CD4-positive, alpha-beta T cell treated with Interleukin-4 for 1 hour (primary cell): ENCODE measurements at places on chromosomes 7 and 10.
A peak's percentile ranks its signal among the peaks of the same experiment; 100 is the strongest.

DNA sequence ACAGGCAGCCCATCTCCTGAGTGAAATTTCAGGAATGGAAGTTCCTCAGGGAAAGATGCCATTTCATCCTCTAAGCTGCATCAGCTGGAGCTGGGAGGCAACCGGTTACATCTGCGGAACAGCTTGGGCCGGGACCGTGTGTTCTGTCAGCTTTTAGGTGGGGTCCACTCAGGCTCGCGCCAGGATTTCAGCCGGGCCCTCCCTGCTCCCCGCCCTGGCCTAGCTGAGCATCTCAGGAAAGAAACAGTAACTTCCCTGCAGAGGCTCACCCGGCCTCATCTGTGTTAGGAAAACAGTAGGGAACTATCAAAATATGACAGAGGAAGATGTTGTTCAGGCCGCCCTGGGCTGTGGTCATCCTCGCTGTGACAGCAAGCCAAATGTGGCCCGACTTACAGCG lies 110.4 kb downstream of the TRIL start:
- DNase-seq: no peak

DNA sequence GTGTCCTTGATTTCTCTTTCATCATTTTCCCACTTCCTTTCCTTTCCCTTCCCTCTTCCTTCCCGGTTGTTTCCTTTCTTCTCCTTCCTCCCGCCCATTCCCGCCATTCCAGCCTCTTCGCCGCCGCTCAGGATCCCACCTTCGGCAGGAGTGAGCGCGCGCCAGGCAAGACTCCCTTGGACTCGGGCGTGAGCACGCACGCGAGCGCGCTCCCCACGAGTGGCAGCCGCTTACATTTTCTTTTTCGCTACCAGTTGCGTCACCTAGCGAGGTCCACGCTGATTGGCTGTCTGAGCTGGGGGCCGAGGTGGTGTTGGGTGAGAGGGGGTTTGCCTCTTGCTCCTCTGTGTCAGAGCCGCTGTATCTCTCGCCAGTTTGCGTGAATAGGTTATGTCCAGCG lies 11.8 kb downstream of the ZAN start:
- DNase-seq: peak; percentile 75

DNA sequence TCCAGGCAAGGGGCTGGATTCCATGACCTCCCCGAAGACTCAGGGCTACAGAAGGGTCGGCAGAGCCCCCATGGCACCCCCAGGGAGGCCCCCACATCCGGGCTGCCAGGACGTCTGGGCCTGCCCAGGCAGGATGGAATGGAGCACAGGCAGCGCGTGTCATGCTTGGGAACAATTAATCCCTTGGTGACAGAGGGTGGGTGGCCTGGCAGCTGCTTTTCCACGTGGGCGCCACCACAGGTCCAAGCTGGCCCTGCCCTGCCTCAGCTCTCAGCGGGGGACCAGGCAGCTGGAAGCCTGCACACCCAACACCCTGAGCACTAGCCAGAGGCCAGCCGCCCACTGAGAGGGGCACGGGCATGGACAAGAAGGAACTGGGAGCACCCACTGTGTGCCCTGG lies 11.4 kb downstream of the ELN start:
- no peak for DNase-seq

DNA sequence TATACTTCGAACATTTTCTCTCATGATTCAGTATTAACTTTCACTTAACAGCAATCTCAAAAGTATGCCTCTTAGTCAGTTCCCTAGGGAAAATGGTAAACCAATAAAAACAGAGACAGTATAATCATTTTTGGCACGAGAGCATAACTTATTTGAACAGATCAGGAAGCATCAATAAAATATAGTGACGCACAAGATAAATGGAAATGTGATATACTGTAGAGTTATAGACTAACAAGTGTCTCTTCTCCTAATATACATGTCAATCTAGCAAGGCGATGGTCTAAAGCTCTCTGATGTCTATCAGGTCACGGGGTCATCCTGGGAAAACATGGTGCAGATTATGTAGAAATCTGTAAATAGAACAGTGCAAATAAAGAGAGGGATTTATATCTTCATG lies 131.6 kb downstream of the HGF start:
- DNase-seq: no peak

- no peak for DNase-seq
Observed at GRCh38 chr10:48744587-48744986, 59.9 kb downstream of the WDFY4 start.

- no peak for DNase-seq
Observed at GRCh38 chr7:147861058-147861716, 729.4 kb upstream of the C7orf33 start.

DNA sequence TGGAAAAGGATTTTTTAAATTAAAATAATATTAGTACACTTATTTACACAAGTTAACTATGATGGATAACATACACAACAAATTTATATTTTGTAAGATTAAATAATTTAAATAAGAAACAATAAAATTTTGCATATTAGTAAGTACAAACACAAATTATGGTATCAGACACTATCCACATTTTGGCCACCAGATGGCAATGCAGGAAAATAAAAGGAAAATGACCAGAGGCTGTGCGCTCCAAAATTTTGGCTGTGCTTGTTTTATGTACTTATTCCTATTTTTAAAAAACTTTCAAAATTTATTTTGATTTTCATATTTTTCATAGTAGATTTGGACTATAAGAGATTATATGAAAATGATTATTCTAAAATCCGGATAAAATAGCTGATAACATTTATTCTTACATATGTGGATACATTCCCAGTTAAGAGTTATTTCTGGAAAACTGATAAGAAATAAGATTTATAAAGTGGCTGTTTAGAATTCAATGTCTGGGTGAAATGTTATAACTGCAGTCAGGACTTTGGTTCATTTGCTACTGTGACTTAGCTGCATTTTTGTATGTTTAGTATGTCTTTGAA lies 274.7 kb upstream of the HGF start:
- DNase-seq: no peak

DNA sequence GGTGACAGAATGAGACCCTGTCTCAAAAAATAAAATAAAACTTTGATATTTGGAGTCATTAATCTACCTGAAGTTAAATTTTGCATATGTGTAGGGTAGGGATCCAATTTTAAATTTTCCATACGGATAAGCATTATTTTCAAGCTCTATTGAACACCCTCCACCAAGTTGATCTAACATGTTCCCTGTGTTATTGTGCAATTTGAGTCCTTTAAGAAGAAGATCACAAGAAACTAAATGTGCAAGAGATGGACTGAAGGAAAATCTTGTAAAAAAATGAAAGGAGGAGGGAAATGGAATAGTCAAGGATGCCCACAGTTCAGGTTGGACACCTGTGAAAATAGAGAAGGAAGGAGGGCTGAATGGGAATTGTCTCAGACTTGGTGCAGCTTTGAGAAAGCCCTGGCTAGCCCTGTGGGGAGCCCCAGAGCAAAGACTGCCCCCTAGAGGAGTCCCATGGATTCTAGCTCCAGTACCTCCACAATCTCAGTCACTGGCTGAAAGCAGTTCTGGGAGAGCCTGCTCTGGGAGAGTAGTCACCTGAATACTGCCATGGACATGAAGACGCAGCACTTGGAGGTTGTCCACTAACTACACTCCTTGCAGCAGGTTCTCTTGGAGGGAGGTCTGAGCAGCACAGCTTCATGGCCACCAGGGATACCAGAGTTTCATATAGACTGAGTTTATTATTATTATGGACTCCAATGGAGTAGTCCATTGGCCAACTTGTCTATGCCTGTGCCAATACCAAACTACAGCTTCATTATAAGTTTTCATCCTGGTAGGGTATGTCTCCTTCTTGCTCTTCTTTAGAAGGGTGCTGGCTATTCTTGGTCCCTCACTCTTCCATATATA lies 5.7 kb upstream of the TIAL1 start:
- peak; percentile 48 for DNase-seq

GRCh38 chr7:43443381-43443780 lies 139.5 kb upstream of the STK17A start:
- DNase-seq: no peak

GRCh38 chr7:5827755-5828154 lies 46.3 kb upstream of the RNF216 start:
- peak; percentile 63 for DNase-seq

DNA sequence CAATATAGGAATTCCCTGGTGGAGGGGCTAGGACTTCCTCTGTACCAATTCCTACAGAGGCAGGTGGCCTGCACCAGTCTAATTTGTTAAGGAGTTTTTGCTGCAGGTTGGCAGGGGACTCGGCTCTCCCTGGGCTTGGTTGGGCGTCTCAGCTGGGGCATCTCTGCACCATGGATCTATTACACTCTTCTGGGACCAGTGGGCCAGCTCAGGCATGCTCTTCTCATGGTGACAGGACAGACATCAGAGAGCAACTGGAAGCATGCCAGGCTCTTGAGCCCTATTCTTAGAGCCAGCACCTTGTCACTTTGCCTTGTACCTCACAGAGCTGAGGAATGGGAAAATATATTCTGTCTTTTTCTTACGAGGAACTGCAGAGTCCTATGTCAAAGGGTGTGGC lies 74.6 kb downstream of the SH2D4B start:
- DNase-seq: no peak
